Activated CD8-positive, alpha-beta memory T cell treated with anti-CD3 and anti-CD28 coated beads for 1 hour (primary cell): ENCODE measurements at places on chromosomes 7 and 10.

GRCh38 chr10:28246023-28246422 lies 56.8 kb downstream of the MPP7 start:
- DNase-seq, result no peak

DNA sequence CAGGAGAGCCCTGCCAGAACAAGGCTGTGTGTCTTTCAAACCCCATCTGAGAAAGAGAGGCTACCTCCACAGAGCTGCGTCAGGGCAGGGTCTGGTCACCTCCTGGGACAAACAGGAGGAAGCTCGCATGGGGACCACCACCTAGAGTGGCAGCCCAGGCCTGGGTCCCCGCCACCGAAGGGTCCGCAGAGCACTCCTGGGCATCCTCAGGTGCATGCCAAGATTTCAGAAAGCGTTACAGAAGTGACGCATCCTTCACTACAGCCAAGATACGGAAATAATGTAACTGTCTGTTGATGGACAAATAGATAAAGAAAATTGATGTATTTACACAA lies 42.6 kb downstream of the GSDME start:
- DNase-seq, result no peak

GRCh38 chr10:45433716-45434469 lies 59.9 kb downstream of the ALOX5 start:
- DNase-seq, result no peak

DNA sequence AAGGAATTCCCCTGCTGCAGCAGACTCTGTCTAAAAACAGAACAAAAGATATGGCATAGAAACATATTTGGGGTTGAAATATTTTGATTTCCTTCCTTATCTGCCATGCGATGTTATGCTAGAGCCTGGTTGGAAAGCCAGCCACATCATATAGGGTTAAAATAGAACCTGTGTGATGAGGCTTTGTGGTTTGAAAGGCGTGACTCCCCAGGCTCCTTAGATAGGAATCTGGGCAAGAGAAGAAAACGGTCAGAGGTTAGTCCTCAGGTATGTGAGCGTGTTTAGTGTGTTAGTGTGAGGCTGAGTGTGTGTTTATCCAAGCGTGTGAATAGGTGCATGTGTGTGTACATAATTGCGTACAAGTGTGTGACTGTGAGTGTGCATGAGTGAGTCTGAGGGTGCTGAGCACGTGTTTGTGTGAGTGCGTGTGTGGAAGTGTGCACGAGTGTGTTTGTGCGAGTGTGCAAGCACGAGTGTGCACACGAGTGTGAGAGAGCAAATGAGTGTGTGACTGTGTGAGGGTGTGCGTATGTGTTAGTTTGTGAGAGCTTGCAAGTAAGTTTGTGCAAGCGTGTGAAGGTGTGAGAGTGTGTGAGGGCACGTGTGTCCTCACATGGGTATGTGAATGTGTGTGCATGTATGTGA lies 79.9 kb downstream of the COL26A1 start:
- no peak for DNase-seq
